Fibroblast of skin of right biceps (primary cell): ENCODE measurements at places on chromosomes 12 and 14.

GRCh38 chr12:28340261-28341045 lies 150.2 kb downstream of the CCDC91 start:
- peak; percentile 2 for DNase-seq

DNA sequence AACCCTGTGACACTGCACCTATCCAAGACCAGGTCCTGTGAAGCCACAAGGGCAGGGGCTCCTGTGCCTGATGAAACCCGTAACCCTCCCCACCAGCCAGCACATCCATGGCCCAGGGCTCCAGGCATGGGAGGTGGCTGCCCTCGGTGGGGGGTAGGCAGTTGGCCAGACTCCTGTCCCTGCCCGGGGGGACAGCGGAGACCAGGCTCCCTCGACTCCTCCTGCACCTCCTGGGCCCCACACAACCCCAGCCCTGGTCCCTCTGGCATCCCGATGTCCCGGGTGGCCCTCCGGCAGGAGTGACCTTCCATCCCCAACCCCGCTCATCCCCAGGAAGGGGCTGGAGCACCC lies 11.4 kb downstream of the AKT1 start:
- no peak for DNase-seq

DNA sequence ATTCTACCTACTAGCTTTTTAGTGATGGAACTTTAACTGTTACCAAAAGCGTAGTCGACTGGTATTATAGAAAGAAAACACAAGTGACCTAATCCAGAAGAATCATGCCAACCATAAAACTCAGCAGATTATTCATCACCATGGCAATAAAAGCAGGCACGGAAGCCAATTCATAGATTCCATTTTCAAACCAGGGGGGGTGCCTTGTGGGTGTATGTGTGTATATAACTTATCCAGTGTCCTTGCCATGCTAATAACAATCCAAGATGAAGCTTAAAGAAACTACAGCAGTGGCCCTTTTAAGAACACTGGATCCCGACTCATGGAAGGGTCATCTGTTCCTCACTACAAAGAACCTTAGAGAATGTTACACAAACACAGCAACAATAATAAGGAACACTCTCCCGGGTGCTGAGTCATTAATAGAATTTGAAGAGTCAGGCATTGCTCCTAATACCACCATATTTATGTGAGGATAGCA lies 61.0 kb downstream of the EPS8 start:
- DNase-seq, result peak; percentile 81

- no peak for DNase-seq
These were observed 79.7 kb upstream of the DIO3 start for GRCh38 chr14:101481557-101481956.

- DNase-seq, result no peak
These were observed 658 bp upstream of the CEP128 start for GRCh38 chr14:80942191-80942600.

- no peak for DNase-seq
These were observed 197.0 kb downstream of the TMTC2 start for GRCh38 chr12:82883394-82884355.

DNA sequence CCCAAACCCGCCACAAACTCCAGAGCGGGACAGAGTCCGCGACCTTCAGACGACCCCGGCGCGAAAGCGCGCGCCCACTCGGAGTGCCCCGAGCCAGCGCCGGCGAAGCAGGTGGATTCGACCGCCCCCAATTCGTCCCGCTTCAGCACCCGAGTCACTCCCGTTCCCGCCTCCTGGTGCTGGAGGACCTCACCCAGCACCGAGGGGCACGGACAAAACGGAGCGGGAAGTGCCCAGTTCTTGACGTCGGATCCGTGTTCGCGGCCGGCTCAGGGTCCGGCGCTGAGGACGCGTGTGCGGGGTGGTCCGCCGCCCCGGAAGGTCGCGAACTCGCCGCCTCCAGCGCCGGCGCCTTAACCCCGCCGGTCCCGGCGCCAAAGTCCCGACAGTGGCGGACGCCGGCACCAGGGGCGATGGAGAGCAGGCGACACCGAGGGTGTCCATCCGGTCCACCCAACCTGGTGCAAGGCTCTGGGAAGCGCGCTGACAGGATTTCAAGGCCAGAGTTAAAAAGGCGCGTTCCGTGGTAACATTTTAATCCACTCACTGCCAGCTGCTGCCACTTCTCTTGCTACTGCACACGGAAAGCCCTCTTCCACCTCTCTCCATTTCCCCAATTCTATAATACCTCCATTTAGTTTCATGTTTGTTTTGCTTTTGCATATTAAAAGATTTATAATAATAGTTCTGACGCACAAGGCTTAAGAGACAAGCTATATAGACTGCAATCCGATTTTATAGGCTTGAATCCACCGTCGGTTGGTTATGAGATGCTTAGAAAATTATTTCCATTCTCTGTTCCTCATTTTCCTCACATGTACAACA lies 240.0 kb upstream of the CPNE8 start:
- peak; percentile 5 for DNase-seq

DNA sequence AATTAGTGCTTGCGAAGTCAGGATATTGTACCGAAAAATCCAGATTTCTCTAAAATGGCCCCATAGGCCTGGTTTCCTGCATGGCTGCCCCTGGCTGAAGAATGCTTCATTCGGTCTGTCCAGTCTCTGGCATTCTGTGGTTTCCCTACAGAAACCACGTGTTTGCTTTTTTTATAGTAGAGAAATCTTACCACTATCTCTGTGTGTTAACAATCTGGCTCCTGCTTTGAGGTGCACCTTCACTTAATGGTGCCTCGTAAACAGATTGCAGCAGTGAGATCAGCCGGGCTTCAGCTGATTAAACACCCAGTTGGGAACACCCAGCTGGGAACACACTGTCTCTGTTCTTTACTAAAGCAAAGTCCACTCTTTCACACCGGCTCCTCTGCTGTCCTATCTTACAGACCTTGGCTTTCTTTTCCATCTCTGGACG lies 6.7 kb upstream of the DNAAF2 start:
- DNase-seq, result no peak

GRCh38 chr12:121378736-121379135 lies 21.2 kb upstream of the RNF34 start:
- DNase-seq, result no peak

DNA sequence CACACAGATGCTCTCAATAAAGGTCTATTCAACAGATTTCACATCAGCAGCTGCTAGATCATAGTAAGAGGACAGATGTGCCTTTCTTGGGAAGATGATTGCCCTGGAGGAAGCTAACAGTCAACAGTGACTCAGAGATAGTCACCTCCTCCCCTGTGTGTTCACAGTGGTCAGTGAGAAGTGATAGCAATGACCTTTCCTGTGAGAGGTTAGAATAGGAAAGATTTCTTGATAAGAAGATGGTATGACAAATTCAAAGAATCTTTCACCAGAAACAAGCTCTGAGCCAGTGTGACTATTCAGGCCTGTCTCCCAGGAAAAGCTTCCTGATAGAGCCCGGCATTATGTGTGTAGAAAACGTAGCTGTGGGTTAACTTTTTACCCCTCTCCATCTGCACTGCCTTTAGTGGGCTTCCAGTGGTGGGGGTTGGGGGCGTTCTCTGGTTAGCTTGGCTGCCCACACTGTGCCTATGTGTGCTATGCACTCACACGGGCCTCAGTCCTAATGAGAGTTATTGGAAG lies 66.4 kb upstream of the ARHGAP5 start:
- peak; percentile 65 for DNase-seq

DNA sequence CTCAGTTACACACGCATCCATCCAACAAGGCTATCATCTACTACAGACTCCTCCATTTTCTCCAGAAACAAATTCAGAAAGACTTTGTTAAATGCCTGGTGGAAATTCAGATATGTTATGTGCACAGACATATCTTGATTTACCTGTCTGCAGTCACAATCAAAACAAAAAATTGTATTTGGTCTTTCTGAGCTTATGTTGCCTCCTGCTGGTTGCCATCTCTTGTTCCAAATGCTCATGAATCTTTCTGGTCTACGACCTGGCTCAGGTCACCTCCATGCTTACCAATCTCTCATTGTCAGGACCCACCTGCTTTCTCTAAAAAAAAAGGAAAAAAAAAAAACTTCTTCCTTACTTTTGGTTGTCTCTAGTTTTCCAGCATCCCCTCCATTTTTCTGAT lies 169.2 kb upstream of the PLXNC1 start:
- no peak for DNase-seq

- DNase-seq, result no peak
These were observed 353.6 kb downstream of the TMEM121 start for GRCh38 chr14:105879867-105880561.

DNA sequence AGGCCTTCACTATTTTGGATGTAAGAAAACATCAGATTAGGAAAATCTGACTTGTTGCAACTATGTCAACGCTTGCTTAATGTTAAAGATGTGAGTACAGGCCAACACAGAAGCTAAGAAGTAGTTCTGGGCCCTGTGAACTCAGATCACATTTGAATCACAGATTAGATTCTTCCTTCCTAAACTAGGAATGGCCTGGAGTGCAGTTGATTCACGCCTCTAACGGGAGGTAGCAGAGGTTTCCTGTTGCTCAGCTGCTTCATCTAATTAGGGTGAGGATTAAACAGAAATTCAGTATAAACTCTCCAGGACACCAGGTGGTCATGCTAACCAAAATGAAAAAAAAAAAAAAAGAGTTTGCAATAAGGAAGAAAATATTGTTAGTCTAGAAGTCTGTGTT lies 314.3 kb downstream of the TRHDE start:
- DNase-seq, result no peak

DNA sequence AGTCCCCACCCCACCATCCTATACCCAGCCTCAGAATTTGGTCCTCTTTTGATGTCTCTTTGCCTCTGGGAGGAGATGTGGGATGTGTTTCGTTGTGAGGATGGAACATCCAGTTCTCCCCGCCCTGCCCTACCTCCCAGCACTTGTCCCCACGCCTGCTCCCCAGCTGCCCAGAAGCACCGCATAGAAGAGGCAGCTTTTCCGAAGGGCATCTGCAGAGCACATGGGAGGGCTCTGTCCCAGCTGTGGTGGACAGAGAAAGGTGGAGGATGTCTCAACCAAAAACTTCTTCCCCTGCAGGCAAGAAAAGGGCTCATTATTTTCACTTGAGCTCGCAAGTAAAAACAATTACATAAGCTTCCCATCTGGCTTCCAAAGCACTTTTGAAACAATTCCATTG lies 302.6 kb downstream of the PCNX1 start:
- no peak for DNase-seq

DNA sequence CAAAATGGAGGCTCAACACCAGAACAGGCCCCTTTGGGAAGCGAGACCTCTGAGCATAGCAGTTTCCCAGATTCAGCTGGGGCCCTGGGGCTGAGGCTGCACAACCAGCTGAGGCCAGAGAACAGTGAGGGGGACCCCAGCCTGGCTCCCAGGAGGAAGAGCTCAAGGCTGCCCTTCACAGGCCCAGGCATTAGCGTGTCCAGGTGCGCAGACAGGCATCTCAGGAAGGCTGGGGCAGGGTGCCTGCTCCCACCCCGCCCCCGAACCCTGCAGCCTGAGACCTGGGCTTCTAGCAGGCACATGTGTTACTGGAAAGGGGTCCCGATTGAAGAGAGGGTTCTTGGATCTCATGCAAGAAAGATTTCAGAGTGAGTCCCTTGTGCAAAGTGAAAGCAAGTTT lies 27.2 kb downstream of the CALM1 start:
- DNase-seq, result no peak

GRCh38 chr14:22870811-22871223 lies 723 bp upstream of the LRP10 start:
- no peak for DNase-seq

- DNase-seq, result peak; percentile 26
These were observed 14.0 kb downstream of the GPR68 start for GRCh38 chr14:91230397-91231035.

DNA sequence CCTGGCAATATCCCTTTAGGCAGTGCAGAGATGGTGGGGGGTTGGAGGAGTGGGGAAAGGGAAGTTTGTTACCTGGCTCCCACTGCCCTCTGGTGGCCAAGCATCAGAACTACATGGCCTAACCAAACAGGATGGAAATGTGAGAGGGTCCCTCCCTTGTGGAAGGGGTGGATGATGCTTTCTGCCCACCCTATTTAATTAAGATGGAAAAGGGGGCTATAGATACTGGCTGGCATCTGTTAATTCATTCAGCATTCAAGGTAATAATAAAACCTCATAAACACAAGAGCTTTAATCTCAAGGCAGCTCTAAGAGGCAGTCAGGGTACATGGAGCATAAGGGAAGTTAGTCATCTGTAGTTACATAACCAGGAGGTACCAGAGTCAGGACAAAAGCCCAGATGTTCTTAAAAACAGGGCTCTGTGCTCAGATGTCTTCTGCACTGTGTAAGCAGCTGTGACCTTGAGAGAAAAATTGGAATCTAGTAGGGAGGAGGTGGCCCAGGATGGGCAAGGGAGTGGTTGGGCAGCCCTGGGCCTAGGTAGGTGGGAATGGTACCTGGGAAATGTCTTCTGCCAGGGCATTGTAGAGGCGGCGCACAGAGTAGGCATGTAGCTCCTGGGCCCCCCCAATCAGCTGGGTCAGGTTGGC lies 4.6 kb downstream of the AP1G2 start:
- DNase-seq, result peak; percentile 48

DNA sequence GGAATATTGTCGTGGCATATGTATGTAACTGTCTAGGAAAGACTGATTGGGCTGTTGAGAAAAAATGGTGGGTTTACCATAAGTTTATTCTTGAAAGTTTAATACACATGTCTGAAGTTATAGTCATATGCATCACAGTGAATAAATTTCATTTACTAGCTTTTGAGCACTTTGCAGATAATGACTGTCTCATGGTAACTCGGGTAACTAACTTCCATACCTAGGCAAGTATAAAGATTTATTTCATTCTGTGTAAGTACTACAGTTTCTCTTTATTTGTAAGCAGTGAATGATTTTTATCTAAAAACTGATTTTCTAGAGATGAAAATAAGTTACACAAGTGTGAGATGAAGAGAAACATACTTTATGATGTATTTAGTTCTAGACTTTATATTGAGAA lies 3.0 kb downstream of the USP15 start:
- no peak for DNase-seq

GRCh38 chr14:33631441-33631840 lies 319.4 kb downstream of the EGLN3 start:
- no peak for DNase-seq

- DNase-seq, result no peak
These were observed 5.0 kb upstream of the MEG3 start for GRCh38 chr14:100820957-100821356.

DNA sequence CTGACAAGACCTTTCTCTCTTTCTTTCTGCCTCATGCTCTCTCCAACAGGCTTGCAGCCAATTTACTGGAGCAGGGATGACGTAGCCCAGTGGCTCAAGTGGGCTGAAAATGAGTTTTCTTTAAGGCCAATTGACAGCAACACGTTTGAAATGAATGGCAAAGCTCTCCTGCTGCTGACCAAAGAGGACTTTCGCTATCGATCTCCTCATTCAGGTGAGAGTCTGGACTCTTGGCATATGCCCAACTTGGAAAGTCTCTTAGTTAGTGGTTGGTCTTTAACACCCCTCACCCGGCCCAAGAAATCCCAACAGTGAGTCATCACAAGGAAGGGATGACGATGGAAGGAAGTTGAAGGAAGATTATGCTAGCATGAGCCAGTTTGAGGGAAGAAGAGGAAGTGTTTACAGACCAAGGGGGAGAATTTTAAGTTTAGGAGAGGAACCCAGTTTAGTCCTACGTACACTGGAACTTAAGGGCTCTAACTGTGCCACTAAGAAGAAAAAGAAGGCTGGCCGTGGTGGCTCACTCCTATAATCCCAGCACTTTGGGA lies 189.7 kb downstream of the ETV6 start:
- peak; percentile 55 for DNase-seq

- no peak for DNase-seq
These were observed 287.1 kb upstream of the SRRM4 start for GRCh38 chr12:118694128-118694775.
